ENCODE measurements at places on chromosomes 3 and 15. TPM values are rescaled to one million over a fixed set of nuclear protein-coding genes. Genes with fewer than 3 reads are reported as not detected.

The SMCO1 gene
- 1.6 TPM for total RNA-seq

The ZNF385D gene
- 10.6 TPM for total RNA-seq

The MSL2 gene
- total RNA-seq = 16.0 TPM

The EPHB1 gene
- 3.5 TPM for total RNA-seq

The IQCH gene
- 1.6 TPM for total RNA-seq

Data from muscle of leg (tissue), 16 donors.